Femur (tissue), 1 donor: ENCODE measurements at places on chromosomes 2 and 18.

- DNase-seq: no peak
These were observed 29.9 kb upstream of the IMPA2 start for GRCh38 chr18:11951390-11951851.

DNA sequence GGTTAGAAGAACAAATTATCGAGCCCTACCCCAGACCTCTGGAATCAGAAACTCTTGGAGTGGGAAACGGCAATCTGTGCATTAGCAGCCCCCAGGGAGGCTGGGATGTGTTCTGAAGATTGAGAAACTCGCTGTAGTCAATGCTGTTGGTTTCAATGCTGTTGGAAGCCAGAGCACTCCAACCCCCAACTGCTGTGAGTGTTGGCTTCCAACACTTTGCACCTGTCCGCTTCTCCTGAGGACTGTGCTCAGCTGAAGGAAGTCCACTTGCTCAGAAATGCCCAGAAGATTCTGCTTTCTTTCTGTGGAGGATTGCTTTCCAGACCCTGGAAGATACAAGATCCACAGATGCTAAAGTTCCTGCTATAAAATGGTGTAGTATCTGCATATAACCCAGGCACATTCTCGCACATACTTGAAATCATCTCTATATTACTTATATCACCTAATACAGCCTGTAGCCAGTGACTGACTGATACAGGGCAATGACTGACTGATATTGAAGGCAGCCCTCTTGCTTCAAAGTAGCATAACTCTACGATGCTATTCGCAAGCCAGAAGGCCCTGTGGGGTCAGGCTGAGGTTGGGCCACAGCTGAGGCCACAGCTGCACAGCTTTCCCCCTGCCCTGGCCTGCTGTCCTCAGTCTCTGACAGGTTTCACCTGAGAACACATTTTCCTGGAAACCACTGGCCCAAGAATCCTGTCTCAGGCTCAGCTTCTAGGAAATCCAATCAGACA, 757.7 kb upstream of the ID2 start:
- DNase-seq: no peak

- no peak for DNase-seq
These were observed 7.4 kb downstream of the SKOR2 start for GRCh38 chr18:47244086-47244485.

DNA sequence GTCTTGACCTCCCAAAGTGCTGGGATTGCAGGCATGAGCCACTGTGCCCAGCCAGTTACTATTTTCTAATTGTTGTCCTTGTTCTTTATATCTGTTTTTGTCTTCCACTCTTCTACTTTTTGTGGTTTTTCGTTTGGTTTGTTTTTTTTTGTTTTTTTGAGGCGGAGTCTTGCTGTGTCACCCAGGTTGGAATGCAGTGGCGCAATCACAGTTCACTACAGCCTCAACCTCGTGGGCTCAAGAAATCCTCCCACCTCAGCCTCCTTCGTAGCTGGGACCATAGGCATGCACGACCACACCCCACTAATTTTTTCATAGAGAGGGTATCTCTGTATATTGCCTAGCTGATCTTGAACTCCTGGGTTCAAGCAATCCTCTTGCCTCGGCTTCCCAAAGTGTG, 100.7 kb downstream of the EHBP1 start:
- DNase-seq: no peak

DNA sequence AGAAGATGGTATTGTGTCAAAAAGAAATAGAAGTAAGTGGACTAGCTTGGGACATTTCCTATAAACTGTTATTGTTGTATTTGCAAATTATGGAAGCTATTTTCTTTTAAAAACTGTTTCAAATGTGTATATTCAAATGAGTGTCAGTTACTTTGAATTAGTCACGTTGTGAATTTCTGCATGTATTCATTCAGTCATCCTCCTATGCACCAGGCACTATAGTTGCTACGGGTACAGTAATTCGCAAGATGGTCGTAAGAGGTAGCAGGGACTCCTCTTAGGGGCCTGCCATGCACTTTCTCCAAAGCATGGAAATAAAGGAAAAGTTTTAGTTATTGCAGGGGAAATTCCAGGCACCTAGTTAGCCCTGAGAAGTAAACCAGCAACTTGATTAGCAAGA, 51.3 kb downstream of the FAM161A start:
- no peak for DNase-seq

GRCh38 chr2:86603905-86604304, 19.8 kb downstream of the RNF103 start:
- DNase-seq: no peak

DNA sequence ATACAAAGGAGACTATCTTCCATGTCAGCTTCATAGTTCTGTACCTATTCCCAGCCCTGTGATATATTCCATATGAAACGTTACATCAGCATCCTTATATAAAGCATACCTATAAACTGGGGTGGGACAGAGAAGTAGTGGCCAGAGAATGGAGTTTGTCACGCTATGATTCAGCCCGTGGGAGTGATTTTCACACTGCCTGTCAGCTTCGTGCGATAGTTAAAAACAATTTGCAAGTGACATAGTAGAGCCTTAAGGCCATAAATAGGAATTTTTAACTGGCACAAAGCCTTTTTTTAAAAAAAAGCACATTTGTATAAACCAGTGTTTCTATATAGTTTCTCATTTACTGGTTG, 30.2 kb downstream of the PKP4 start:
- no peak for DNase-seq
